Mesenchymal stem cell (in vitro differentiated cells and primary cell): ENCODE measurements at places on chromosomes 7 and 10.

GRCh38 chr10:34862892-34863291, 47.8 kb upstream of the PARD3 start:
- no peaks in the 10 kb centered on the region for H3K4me1 ChIP-seq
- H3K4me3 ChIP-seq = no peak overlapping the region
- no peaks in the 10 kb centered on the region for H3K36me3 ChIP-seq
- H3K27ac ChIP-seq = no peak overlapping the region
- no peak for DNase-seq

GRCh38 chr7:150855046-150855445, 2.7 kb downstream of the AOC1 start:
- no peak overlapping the region for H3K27ac ChIP-seq
- DNase-seq = no peak
- H3K36me3 ChIP-seq = no peaks in the 10 kb centered on the region
- peaks cover 24% of the 10 kb centered on the region for H3K27me3 ChIP-seq
- no peak overlapping the region for H3K4me3 ChIP-seq
- peaks cover 1% of the 10 kb centered on the region for H3K4me1 ChIP-seq

DNA sequence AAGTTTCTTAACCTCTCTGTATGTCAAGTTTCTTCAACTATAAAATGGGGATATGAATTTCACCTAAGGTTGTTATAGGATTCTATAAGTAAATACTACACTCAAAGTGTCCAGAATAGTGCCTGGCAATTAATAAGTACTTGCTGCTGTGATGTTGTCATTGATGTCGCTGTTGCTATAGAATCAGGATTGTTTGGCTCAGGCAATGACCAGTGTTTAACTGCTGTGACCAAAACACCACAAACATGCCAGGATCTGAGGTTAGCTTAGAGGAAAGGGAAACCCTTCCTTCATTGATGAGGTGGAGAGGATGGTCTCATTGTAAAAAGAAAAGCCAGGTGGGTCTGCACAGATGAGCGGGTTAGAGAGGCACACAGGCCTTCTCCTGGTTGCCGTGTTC, 223.1 kb upstream of the INHBA start:
- H3K27ac ChIP-seq = no peak overlapping the region
- no peaks in the 10 kb centered on the region for H3K36me3 ChIP-seq
- no peaks in the 10 kb centered on the region for H3K27me3 ChIP-seq
- H3K4me1 ChIP-seq = no peaks in the 10 kb centered on the region

DNA sequence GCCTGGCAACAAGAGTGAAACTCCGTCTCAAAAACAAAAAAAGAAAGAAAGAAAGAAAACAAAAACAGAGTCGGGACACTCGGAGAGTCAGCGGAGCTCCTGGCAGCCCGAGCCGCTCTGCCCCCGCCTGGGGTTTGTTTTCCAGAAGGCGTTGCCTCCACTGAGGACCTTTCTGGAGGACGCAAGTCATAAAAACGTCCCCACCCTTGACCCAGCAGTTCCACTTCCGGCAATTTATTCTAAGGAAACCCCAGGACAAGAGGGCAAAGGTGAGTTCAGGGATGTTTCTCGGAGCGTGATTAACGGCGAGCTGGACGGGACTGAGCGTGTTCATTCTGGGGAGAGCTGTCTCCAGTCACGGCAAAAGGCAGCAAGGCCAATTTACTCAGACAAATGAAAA, 27.0 kb upstream of the SUN1 start:
- H3K4me3 ChIP-seq = peak overlapping the region; percentile 59
- no peak overlapping the region for H3K27ac ChIP-seq
- DNase-seq = peak; percentile 55
- peaks cover 8% of the 10 kb centered on the region for H3K4me1 ChIP-seq
- H3K36me3 ChIP-seq = no peaks in the 10 kb centered on the region

- no peak for DNase-seq
- H3K4me1 ChIP-seq = peaks cover 3% of the 10 kb centered on the region
- no peak overlapping the region for H3K4me3 ChIP-seq
- H3K27ac ChIP-seq = no peak overlapping the region
Measured at GRCh38 chr10:84188815-84189214, 5.5 kb upstream of the CDHR1 start.

DNA sequence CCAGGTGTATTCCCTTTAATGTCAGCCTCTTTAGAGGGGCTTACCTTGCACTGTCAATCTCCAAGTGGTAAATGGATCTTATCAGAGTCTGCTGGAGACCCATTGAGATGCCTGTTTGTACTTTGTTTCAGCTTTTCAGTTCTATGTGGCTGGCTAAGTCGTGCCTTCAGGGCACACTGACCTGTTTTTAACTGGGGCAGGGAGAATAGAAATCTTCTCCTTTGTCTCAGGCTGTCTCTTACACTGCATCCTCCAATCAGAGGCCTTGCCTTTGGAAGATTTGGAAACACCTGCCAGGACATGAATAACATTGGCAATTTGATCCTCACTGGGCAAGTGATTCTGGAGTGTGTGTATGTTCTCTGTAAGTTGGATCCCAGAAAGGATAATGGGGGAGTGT, 65.0 kb downstream of the POU6F2 start:
- H3K27me3 ChIP-seq = no peaks in the 10 kb centered on the region
- no peaks in the 10 kb centered on the region for H3K36me3 ChIP-seq
- H3K4me3 ChIP-seq = no peak overlapping the region
- no peaks in the 10 kb centered on the region for H3K4me1 ChIP-seq

DNA sequence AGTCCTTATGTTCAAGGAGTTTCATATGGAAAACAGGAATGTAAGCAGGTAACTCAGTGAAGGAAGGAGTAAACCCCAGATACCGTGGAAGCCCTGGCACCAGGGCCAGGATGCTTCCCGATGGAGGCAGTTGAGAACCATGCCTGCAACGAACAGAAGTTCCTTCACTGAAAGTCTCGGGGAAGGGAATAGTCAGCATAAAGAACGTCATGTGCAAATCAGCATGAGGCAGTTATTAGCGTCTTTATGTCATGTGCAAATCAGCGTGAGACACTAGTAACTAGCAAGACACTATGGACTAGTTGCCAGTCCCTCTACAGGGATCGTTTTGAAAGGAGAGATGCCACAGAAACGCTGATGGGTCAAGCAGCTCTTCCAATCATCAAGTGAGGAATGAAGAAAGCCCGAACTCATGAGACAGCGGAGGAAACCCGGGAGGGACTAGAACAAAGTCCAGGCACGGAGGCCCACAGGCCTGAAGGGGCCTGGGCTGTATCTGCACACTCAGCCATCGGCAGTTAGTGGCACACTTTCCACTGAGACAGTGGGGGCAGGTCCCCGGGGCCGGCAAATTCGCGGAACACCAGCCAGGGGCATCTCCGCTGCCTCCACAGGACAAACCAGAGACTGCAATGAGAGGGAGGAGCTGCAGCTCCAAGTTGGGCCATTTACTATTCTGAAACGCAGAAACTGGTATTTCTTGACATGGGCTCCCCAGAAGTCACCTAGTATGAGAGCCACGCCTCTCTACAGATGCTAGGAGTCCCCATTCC, 109.6 kb downstream of the SFMBT2 start:
- H3K4me3 ChIP-seq = no peak overlapping the region
- no peaks in the 10 kb centered on the region for H3K36me3 ChIP-seq
- no peak overlapping the region for H3K27ac ChIP-seq
- DNase-seq = no peak
- no peaks in the 10 kb centered on the region for H3K27me3 ChIP-seq
- H3K4me1 ChIP-seq = no peaks in the 10 kb centered on the region

DNA sequence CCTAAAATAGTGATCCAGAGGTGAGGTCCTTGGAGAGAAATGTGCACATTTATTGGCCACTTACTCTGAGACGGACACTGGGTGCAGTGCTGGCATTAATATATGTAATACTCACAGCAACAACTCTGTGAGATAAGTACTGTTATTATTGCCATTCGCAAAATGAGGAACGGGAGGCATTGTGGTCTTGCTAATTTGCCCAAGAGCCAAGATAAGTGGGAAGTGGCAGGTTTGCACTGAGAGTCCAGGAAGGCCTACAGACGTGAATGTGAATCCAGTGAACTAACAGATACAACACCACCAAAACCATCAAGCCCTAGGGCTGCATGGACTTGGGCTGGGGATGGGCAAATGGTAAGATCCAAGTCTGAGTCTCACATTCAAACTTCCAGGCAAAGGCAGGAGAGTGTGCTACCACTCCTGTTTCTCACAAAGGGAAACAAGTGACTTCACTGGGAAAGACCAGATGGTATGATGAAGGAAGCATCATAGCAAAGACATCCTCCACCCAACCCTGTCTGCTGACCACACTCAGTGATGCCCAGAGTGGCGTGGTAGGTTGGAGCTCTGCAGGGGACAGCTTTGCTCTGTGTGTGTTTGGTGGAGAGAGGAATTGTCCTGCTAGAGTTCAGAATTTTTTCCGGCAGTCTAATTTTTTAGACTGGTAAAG, 19.2 kb downstream of the TMEM273 start:
- no peak overlapping the region for H3K4me3 ChIP-seq
- H3K27me3 ChIP-seq = peaks cover 16% of the 10 kb centered on the region
- no peak for DNase-seq
- no peak overlapping the region for H3K27ac ChIP-seq
- no peaks in the 10 kb centered on the region for H3K4me1 ChIP-seq

- no peak for DNase-seq
- peaks cover 18% of the 10 kb centered on the region for H3K27me3 ChIP-seq
Measured at GRCh38 chr10:100510533-100511308, 8.9 kb downstream of the SEC31B start.

DNA sequence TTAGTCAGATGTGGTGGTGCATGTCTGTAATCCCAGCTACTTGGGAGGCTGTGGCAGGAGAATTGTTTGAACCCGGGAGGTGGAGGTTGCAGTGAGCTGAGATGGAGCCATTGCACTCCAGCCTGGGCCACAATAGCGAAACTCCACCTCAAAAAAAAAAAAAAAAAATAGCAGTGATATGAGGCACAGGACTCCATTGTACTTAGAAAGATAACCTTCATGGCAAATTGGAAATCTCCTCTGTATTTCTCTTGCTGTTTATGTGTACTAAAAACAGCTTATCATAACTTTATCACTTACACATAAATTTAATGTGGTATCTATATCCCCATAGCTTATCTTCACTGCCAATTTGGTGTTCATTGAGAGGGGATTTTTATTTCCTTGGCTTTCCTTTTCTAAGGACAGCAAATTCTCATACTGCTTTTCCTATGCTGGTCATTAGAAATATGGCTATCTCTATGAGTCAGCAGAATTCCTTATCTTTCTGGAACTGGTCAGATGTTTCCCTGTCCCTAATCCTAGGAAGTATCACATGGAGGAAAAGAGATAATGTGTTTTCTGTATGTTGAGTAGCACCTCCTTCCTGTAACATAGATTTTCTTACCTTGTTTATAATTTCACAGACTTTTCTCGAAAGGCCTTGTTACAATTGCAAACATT, 40.6 kb upstream of the ZEB1 start:
- no peaks in the 10 kb centered on the region for H3K4me1 ChIP-seq
- no peak overlapping the region for H3K27ac ChIP-seq
- H3K36me3 ChIP-seq = no peaks in the 10 kb centered on the region
- DNase-seq = peak; percentile 15

- no peaks in the 10 kb centered on the region for H3K27me3 ChIP-seq
- H3K36me3 ChIP-seq = no peaks in the 10 kb centered on the region
- no peak overlapping the region for H3K4me3 ChIP-seq
Measured at GRCh38 chr10:15567952-15568351, 151.8 kb downstream of the ITGA8 start.

GRCh38 chr10:124650263-124650662, 93.9 kb downstream of the FAM53B start:
- DNase-seq = no peak
- H3K27me3 ChIP-seq = no peaks in the 10 kb centered on the region
- no peak overlapping the region for H3K27ac ChIP-seq
- H3K36me3 ChIP-seq = peaks cover 15% of the 10 kb centered on the region
- H3K4me1 ChIP-seq = peaks cover 45% of the 10 kb centered on the region
- H3K4me3 ChIP-seq = no peak overlapping the region

GRCh38 chr10:18409599-18410397, 241.6 kb downstream of the NSUN6 start:
- H3K27me3 ChIP-seq = no peaks in the 10 kb centered on the region
- no peak for DNase-seq
- no peak overlapping the region for H3K4me3 ChIP-seq
- no peaks in the 10 kb centered on the region for H3K36me3 ChIP-seq

DNA sequence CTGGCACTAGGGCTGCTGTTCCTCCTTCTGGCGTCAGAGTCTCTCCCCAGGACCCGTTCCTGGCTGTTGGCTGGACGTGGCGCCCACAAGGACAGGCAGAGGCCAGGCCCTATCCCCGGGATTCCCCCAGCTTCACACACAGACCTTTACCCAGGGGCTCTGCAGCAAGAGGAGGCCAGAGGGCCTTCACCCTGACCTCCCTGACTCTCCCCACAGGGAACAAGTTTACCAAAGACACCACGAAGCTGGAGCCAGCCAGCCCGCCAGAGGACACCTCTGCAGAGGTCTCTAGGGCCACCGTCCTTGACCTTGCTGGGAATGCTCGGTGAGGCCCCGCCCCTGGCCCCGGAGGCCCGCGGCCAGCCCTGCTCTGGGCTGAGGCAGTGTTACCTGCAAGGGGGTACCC, 82.2 kb downstream of the GTF2IRD1 start:
- no peak overlapping the region for H3K27ac ChIP-seq
- H3K4me3 ChIP-seq = no peak overlapping the region
- peaks cover 51% of the 10 kb centered on the region for H3K36me3 ChIP-seq
- no peak for DNase-seq

- no peaks in the 10 kb centered on the region for H3K36me3 ChIP-seq
- peak overlapping the region; percentile 80 for H3K27ac ChIP-seq
- H3K4me3 ChIP-seq = peak overlapping the region; percentile 71
- peaks cover 65% of the 10 kb centered on the region for H3K4me1 ChIP-seq
- peaks cover 3% of the 10 kb centered on the region for H3K27me3 ChIP-seq
Measured at GRCh38 chr7:151249034-151249731, 689 bp upstream of the SMARCD3 start.

DNA sequence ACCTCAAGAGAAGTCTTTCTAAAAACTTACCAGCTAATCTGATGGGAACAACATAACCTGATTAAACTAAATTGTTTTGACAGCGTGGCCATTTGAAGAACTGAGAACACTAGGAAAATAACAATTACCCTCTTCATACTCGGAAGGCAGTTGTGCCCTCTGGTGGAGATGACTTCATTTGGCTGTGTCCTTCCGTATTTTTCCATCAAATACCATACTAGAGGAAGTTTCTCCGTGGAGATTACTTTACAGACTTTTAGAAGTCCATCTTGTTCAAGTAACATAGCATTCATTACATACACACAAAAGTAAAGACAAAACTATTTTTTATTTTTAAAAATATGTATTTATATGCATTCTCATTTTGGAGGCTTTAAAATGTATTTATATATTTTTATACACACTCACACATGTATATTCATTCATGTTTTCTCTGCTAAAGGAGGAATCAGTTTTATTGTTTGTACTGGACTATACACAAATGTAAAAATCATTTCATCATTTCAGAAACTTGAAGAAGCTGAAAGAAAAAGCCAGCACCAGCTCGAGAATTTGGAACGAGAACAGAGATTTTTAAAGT, 25.2 kb downstream of the SMNDC1 start:
- peak; percentile 67 for DNase-seq
- no peaks in the 10 kb centered on the region for H3K4me1 ChIP-seq
- no peak overlapping the region for H3K4me3 ChIP-seq
- no peaks in the 10 kb centered on the region for H3K27me3 ChIP-seq
- no peak overlapping the region for H3K27ac ChIP-seq
- peaks cover 8% of the 10 kb centered on the region for H3K36me3 ChIP-seq

- DNase-seq = no peak
- no peak overlapping the region for H3K4me3 ChIP-seq
- H3K4me1 ChIP-seq = no peaks in the 10 kb centered on the region
- no peak overlapping the region for H3K27ac ChIP-seq
- H3K36me3 ChIP-seq = no peaks in the 10 kb centered on the region
Measured at GRCh38 chr10:71078454-71079145, 133.8 kb upstream of the UNC5B start.

- H3K36me3 ChIP-seq = no peaks in the 10 kb centered on the region
- H3K27ac ChIP-seq = no peak overlapping the region
- DNase-seq = peak; percentile 86
- H3K27me3 ChIP-seq = peaks cover 52% of the 10 kb centered on the region
- peaks cover 2% of the 10 kb centered on the region for H3K4me1 ChIP-seq
Measured at GRCh38 chr10:46228563-46229071, 58.2 kb upstream of the ANTXRL start.
